ENCODE measurements at places on chromosomes 7 and 10.

- peak; percentile 22 for DNase-seq
Observed at GRCh38 chr10:80046629-80047441, 31.6 kb upstream of the TMEM254 start.

DNA sequence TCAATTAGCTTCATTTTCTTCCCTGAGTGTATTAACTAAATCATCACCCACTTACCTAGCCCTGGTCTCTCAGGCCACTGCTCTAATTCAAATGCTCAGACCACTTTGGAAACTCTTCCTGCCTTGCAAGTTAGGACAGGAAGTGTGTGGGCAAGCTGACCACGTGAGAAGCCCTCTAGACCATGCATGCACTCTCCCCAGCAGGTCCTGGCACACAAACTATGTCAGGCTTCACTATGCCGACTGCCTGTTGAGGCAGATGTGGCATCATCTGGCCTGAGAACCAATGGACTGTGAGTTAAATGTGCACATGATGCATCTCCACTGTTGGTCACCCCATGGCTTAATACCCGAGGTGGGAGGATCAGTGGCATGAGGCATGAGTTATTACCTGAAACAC, 439.6 kb downstream of the GRID1 start:
- no peak for DNase-seq

DNA sequence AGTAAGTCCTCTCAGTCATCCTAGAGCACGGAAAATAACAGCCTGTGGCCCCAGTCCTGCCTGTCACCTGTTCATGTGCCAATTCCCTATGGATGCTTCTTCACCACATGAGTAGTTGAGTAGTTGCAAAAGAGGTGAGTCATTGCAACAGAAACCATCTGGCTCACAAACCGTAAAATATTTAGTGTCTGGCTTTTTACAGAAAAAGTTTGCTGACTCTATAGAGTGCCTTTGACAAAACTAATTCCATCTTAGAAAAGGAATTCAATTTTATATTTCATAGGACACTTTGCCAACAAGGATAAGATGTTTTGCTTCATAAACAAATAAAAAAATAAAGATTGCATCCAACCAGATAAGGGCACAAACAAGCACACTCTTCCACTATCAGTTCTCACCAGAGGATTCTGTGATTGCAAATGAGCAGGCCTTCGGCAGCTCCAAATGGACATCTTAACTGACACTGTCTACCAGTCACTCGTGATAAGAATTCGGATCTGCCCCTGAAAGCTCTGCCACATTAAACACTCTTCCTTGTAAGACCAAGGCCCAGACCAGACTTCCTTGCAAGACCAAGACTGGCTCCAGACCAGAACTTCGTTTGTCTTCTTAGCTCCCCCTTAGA, 242.7 kb upstream of the SEMA3C start:
- DNase-seq = no peak

DNA sequence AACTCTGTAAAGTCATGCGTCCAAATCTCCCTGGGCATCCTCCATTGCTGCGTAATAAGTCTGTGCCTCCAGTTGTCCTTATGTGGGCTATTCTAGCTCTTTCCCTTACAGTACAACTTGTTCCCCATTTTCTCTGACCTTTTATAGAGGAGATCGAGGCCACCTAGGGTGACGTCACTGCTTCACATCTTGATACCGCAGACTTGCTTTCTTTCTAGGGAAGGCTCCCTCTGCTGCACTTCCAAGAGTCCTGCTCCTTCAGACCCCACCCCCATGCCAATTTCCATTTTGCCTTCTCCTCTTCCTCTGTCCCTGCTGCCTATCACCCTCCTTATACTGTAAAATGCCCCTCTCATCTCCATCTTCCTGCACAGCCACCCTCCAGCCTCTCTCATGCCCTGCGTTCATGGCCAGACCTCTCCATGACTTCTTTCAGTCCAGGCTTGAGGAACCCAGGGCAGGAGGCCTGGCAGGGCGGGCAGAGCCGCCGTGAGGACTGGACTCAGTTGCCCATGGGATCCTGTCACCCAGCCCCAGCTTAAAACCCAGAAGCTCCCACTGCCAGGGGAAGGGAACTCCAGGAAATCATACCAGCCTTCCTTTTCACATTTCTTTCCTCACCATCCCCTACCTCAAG, 57.5 kb downstream of the CAMK1D start:
- DNase-seq = no peak

- DNase-seq = no peak
Observed at GRCh38 chr10:64518456-64518855, 997.3 kb downstream of the REEP3 start.

GRCh38 chr10:36888925-36889573, 236.3 kb upstream of the ANKRD30A start:
- DNase-seq = no peak

GRCh38 chr10:88835910-88836221, 15.8 kb downstream of the ANKRD22 start:
- no peak for DNase-seq

DNA sequence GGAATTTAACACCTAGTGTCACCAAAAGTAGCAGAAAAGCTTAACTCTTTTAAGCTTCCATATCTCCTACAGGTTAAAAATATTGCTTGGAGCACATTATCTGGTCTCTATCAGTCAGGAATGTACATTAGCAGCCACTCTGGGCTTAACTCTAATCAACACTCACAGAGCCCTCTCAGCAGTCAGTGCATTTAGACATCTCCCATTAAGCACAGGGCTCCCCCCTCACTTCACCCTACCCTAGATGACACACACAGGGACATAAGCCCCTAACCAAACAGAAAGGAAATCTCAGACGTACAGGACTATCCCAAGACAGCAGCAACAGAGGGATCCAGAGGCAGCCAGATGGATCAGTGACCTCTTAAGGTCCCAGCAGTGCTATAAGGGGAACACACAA, 26.4 kb downstream of the FBXW4 start:
- DNase-seq = no peak

DNA sequence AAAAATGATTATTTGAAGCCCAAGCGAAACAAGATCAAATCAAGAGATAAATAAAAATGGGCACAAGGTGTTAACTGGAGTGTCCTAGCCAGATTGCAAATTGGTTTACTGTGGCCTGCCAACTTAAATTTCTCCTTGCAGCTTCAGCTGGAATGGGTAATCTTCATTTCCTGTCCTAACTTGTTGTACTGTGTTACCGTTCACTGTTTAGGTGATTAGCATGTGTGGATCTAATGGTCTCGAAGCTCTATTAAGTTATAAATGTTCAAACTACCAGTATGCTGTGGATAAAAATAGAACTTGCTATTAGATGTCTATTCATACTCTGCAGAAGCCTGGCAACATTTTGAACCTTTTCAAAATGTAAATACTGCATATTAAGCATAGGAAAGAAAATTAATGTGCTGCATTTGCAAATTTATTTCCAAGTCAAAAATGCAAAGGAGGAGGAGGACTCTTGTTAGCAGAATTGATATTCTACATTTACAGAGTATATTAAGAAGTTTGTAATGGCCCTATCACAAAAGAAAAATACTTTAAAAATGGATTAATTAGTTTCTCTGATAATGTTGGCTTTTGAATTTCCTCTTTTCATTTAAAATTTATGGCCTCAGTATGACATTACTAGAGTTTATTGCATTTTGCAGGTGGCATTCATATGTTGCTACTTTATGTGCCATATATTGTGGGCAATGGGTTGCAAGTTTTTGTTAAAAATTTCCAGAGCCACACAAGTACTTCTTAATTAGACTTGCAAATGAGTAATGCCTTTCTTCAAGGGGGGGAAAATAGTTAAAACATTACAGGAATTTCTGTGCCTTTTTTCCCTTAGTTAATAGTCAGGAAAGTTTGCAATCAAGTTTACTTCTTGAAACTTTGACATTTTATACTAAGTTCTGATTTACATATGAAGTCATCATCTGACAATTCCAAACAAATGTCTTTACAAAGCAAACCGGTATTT, 92.1 kb downstream of the CABCOCO1 start:
- DNase-seq = no peak

DNA sequence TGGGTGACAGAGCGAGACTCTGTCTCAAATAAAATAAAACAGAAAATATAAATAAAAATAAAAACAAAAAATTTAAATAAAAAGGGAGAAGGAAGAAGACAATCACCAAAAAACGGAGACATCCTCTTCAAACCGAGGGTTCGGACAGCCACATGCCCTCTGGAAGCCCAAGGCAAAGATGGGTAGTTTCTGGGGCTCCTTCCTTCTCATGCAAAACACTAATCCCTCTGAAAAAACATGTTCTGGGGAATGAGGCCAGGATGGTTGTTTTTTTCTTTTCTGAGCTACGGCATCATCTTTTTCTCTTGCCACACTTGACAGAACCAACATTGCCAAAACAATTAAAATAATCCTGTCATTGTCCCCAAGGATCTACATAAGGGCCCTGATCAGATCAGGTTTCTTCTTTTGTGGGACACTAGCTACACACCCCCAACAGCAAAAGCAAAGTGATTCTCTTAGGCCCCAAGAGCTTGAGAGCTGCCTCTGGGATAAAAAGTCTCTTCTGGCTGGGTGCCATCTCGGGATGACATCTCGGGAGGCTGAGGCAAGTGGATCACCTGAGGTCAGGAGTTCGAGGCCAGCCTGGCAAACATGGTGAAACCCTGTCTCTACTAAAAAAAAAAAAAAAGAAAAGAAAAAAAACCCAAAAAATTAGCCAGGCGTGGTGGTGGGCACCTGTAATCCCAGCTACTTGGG, 14.2 kb upstream of the POR start:
- no peak for DNase-seq

DNA sequence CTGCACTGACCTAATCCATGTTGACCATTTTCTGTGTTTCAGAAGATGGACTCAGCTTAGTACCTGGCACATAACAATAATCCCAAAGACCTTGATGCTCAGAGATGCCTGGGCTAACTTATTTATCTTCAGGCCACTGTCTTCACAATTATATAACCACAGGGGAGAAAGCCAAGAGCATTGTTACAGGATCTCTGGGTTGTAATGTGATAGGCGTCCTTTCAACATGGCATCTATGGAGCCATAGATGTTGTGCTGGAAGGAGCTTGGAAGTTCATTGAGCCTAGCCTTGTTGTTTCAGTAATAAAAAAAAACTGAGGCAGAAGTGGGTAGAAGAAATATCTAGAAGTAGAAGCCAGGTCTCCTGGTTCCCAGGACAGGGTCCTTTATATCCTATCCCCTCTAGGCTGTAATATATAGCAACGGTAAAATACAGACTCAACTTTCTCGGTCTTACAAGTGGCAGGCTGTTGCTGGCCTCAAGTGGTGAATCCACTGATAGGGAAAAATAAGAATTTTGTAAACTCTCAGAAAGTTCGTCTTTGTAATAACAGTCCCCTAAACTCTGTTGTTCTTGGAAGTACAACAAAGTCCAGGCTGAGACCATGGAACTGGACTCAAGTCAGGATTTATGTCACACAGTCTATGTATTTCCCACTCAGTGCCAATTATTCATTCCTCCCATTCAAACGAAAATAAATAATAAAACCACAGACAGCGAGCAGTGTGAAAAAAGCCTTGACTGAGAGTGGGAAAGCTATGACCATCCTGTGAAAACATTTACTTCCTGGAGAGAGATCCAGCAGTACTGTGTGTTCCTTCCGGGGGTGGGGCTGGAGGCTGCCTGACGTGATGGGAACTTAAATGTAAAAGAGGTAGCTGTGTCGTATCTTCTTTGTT, 277.6 kb downstream of the REEP3 start:
- DNase-seq = no peak

DNA sequence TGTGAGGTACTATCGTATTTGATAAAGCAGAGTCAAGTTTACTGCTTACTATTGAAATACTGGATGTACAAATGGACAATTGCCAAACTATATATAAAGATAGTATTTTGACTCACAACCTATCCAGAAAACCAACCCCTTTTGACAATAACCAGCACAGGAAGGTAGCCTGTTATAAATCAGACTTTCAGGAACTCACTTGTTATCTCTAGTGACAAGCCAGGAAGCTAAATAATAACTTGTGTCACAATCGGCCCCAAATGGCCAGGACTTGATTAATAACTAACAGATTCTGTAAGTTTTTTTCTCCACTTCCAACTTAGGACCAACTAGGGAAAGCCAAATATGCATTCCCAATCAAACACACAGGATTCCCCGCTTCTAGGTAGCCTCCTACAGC, 38.8 kb upstream of the SLC35G1 start:
- no peak for DNase-seq

GRCh38 chr10:83760142-83760541, 379.2 kb upstream of the GHITM start:
- DNase-seq = no peak

DNA sequence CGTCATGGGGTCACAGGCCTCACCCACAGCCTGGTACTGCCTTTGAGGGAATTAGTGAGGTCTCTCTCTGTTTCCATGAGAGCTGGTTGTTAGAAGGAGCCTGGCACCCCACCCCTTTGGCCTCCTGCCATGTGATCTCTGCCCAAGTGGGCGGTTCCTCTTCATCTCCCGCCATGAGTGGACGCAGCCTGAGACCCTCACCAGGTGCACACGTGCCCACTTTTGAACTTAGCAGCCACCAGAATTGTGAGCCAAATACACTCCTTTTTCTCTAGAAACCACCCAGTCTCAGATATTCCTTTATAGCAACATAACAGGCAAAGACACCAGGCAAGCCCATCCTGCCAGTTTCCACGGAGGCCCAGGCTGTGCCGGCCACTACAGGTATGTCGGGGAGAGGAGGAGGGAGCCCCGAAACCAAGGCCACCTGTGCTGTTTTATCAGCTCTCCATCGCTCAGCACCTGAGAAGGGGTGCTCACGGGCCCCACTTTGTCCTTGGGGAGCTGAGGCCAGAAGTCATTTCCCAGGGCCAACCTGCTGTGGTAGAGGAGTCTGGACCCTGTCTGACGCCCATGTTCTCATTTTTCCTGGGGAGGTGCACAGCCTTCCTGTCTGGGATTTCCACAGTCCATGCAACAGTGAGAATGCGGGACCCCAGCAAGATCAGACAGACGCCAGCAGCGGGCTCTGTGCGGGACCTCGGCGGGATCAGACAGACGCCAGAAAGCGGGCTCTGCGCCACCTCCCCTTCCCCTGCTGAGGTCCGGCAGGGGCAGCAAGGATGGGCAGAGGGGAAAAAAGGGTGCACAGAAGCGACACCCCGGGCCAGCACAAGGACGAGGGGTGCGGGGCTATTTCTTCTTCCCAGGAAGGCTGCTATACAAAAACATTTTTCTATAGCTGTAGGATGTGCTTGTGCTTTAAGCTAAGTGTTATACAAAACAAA, 220.5 kb downstream of the ELFN1 start:
- DNase-seq = no peak

- DNase-seq = no peak
Observed at GRCh38 chr7:94303695-94304094, 91.0 kb upstream of the COL1A2 start.

GRCh38 chr10:44944354-44944753, 15.2 kb upstream of the RASSF4 start:
- no peak for DNase-seq
